HT1080 (cell line): ENCODE measurements at places on chromosomes 1 and 21. TPM values are rescaled to one million over a fixed set of nuclear protein-coding genes. Genes with fewer than 3 reads are reported as not detected.

The TIAM1 gene
- total RNA-seq, result 1.3 and 3.5 TPM in 2 replicates

The SELL gene
- total RNA-seq, result 0.27 TPM in 1 of 2 replicates, not detected in the other

The FCRL6 gene
- total RNA-seq, result 0.33 and 1.5 TPM in 2 replicates

The LCE2B gene
- total RNA-seq, result not detected in 2 replicates

The ST6GALNAC5 gene
- total RNA-seq, result 6.7 and 8.9 TPM in 2 replicates

The GPR25 gene
- not detected in 2 replicates for total RNA-seq

The KLF17 gene
- total RNA-seq, result 0.23 and 0.74 TPM in 2 replicates

The MARCKSL1 gene
- 89.4 and 127 TPM in 2 replicates for total RNA-seq

The AK2 gene
- 168 and 183 TPM in 2 replicates for total RNA-seq

The ZNF670 gene
- total RNA-seq, result 3.3 and 3.6 TPM in 2 replicates

The TTC24 gene
- total RNA-seq, result not detected in 2 replicates

The HUNK gene
- total RNA-seq, result not detected in 2 replicates

The NHLH2 gene
- total RNA-seq, result not detected in 2 replicates

The TEDDM1 gene
- not detected in 2 replicates for total RNA-seq

The NES gene
- total RNA-seq, result 0.03 and 0.13 TPM in 2 replicates

The CREB3L4 gene
- 9.0 and 11.2 TPM in 2 replicates for total RNA-seq

The SYCP1 gene
- not detected in 2 replicates for total RNA-seq

The SLFNL1 gene
- total RNA-seq, result 0.17 TPM in 1 of 2 replicates, not detected in the other

The LCE1D gene
- not detected in 2 replicates for total RNA-seq

The PAX7 gene
- total RNA-seq, result not detected in 2 replicates
